GM23248 (cell line): ENCODE measurements at places on chromosomes 3 and 15.

- no peak for DNase-seq
Measured at GRCh38 chr3:193240436-193240849, 579 bp upstream of the PLAAT1 start.

GRCh38 chr3:57733790-57734189, 22.3 kb upstream of the SLMAP start:
- DNase-seq: peak; percentile 24

GRCh38 chr15:29690765-29691475, 131.3 kb downstream of the TJP1 start:
- DNase-seq: no peak

DNA sequence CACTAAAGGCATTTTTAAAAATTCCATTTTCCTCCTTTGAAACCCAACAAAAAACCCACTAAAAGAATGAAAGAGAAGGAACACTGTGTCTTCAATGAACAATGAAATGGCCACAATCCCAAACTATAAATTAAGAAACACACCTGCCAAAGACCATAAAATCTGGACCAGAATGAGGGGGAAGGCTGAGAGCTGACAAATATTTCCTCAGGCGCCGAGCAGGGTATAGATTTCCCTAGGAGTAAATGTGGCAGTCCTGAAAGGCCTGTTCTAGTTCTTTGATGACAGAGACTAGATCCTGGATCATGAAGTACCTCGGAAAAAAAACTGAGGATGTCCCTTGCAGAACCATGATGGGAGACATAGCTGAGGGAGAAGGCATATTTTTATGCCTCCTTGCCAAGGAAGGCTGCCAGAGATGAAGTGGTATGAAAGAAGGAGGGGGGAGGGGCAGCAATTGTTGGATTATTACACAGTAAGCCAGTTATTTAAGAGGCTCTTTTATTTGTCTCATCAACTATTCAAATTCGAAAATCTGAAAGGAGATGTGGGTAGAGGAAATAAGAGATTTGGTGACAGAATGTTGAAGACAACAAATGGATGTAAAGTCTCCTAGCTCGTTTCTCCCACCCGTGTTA, 275.3 kb upstream of the GOLGA6L4 start:
- no peak for DNase-seq

DNA sequence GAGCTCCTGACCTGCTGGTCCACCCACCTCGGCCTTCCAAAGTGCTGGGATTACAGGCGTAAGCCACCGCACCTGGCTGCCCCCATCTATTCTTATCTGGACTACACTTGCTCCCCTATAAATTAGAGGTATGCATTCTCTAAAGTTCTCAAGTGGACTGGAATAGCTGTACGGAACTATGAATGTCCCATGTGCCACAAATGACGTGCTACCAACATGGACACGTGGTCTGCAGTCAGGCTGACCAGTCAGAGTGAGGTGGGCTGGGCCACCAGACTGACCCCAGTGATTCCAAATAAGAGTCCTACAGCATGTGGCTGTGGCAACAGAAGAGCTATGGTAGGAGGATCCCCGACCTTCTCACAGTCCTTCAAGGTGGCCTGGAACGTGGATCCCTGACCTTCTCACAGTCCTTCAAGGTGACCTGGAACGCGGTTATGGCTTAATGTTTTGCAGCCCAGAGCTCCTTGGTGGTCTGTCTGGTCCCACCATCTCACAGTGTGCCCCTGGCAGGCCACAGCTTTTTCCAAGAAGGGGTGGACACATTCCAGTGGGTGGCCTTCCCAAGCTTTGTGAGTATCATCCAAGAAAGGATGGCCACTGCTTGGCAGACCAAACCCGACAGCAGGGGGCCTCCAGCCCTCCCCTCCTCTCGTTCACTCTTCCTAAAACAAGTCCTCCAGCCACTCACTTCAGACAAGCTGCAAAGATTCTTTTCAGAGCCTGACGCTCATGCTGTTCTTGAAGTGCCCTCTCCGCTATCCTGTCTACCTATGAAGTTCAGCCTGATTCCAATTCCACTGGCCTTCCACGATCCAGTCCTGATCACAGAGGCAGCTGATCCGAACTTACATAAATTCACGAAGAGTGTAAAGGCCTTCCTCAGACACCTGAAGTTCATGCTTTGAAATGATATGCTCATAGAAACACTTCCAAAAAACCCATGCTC, 4.4 kb downstream of the ADAMTS17 start:
- no peak for DNase-seq

- peak; percentile 40 for DNase-seq
Measured at GRCh38 chr3:111215481-111215880, 143.9 kb downstream of the NECTIN3 start.

- DNase-seq: peak; percentile 55
Measured at GRCh38 chr3:81419228-81419627, 342.2 kb downstream of the GBE1 start.
